ENCODE measurements at places on chromosomes 3 and 15.

- DNase-seq: no peak
These were observed 32.3 kb downstream of the CBLB start for GRCh38 chr3:105836533-105836932.

- DNase-seq: no peak
These were observed 14.7 kb downstream of the VGLL3 start for GRCh38 chr3:86976219-86976618.

- no peak for DNase-seq
These were observed 156.1 kb upstream of the FOXB1 start for GRCh38 chr15:59847968-59848367.

DNA sequence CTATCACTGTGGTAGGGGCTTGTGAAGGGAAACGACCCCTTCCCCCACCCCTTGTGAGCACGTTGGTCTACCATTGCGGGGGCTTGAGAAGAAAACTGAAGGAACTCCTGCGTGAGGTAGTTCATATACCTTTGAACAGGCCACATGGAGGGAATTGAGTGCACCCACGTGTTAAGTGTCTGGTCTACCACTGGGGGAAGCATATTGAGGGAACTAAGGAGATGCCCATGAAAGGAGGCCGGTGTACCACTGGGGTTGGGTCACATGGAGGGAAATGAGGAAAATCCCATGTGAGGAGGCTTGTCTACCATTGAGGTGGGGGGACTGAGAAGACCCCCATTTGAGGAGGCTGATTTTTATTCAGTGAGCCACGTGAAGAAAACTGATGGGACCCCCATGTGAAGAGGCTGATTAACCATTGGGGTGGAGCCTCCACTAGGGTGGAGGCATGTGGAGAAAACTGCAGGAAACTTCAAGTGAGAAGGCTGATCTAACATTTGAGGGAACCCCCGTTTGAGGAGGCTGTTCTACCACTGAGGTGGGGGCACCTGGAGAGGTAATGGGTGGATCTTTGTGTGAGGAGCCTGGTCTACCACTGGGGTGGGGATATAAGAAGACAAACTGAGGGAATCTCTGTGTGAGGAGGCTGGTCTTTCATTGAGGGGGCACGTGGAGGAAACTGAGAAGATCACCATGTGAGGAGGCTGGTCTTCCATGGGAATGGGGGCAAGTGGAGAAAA, 163.2 kb downstream of the FBLN2 start:
- no peak for DNase-seq

DNA sequence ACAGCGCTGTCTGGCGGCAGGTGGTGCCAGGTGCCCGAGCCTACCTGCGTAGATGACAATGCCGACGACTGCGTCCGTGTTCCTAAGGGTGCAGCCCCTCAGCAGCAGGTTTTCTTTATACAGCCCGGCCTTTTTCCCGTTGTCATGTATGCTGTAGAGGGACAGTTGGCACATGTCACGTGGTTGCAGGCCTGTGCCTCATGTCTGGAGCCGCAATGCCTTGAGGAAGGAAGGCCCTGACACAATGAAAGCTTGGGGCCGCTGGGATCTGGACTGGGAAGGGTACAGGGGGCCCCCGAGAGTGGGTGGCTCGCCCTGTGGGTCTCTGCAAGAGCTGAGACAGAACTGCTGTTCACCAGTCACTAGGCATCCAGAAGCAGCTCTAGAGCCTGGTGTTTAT, 136.0 kb downstream of the ATP10A start:
- no peak for DNase-seq

GRCh38 chr15:47688573-47689086, 28.7 kb upstream of the SEMA6D start:
- DNase-seq: no peak

DNA sequence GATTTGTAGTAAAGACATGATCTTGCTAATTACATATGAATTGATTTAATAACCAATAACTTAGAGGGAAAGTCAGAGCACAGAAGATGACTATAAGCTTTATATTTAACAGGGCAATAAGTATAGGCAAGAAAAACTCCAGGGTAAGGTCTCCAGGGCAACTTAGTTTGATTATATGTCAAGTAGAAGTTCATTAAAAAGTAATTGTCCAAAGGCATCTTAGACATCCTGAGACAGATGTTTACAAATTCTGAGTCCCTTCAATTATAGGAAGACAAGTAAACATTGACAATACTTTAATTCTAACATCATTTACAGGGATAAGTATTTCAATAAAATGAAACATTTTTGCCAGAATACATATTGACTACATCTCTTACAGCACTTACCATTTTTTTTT, 416.0 kb downstream of the RAP2B start:
- DNase-seq: no peak

DNA sequence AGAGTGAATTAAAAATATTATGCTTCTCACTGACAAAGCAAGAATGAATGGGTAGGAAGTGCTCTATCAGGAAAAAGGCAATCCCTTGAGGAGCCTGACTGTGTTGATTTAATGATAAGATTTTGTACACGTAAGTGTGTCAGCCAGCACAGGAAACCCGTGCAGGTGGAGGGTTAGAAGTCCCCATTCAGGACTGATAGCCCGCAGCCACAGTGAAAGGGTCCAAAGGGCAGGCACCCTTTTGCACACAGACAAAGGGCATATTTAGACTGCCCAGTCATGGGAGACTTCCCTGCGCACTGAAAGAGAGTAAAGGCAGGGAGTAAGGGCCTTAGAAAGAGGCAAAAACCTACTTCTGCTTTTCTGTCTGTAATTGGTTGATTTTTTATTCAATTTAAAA, 26.4 kb upstream of the SKIL start:
- DNase-seq: no peak

GRCh38 chr3:183341545-183342288, 86.7 kb downstream of the MCF2L2 start:
- DNase-seq: no peak

DNA sequence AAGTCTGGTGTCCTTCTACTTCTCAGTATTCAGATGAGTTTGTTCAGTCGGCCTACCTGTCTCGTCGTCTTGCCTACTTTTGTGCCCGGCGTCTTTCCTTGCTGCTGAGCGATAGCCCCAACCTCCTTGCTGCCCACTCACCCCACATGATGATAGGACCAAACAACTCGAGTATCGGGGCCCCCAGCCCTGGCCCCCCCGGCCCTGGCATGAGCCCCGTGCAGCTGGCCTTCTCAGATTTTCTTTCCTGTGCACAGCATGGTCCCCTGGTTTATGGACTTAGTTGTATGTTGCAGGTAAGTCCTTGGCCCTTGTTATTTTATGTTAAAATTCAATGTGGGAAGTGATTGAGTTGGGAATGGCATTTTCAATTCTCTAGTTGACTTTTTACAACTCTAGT, 43.2 kb downstream of the GPR171 start:
- no peak for DNase-seq

DNA sequence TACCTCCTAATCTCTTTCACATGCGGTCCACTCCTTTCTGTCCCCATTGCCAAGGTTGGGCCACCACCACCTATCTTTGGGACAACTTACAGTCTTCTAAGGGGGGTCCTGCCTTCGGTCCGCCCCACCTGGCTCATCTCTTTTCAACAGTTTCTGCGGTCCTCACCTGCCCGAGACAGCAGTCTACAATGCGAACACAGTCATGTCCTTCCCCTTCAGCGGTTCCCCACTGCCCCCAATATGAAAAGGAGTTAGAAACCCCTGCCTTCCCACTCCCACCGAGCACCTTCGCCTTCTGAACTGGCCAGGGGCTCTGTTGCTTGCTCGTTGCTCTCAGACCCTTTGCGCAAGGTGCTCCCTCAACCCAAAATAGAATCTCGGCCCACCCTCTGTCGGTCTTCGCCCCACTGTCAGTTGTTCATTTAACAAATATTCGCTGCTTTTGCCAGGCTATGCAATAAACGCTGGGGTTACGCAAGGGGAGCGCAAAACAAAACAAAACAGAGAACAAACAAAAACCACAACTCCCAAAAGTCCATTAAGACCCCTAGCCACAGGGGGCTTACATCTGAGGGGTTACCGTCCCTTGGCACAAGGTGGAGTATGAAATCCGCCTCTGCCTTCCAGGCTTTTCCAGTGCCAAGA, 611 bp upstream of the FANCI start:
- DNase-seq: no peak

- DNase-seq: no peak
These were observed 88.8 kb upstream of the ALDH1A3 start for GRCh38 chr15:100790786-100791265.

DNA sequence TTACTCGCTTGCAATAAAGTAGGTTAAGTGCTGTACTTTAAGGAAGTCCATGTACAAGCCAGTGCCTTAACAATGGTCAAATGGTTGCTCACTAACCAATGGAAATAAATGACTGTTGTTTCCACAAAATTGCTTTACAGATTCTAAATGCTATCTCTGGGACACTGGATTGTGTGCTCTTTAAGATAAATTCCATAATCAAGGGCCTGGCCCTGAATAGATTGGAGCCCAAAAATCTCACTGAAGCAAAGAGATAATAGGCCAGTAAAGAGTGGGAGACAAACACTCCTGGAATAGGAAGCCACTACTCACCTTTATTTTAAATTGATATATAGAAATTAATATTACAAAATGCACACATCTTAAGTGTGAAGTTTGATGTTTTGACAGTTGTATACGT, 62.4 kb upstream of the GOLGA6B start:
- no peak for DNase-seq

- DNase-seq: no peak
These were observed 49.2 kb upstream of the NMD3 start for GRCh38 chr3:161171639-161172552.

- no peak for DNase-seq
These were observed 31.1 kb downstream of the PHLDB2 start for GRCh38 chr3:111890051-111890580.

DNA sequence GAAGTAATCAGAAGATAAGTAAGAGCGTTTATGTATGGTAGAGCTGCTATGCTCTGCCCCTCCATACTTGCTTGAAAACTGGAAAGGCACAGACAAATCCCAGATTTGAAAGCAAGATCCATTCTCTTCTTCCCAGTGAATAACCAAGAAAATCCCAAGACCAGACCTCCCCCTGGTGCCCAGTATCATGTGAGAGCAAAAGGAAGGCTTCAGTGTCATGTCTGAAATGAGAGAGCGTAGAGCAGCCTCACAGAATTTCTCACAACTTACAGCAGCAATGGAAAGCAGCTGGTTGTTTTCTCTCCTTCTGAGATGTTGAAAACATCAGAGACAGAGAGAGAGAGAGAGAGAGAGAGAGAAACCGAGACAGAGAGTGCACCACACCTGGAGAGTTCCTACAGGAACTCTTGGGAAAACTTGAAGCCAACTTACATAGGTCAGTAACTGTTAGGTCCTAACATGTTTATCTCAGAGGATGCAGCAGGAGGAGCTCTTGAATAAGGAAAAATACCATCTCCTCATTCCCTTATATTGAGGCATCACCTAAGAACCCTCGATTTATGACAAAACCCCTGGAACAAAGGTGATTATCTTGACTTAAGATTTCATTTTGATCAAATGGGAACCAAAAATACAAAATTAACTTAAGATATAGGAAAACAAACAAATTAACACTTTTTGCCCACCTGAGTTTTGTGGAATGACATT, 273.3 kb downstream of the NSUN3 start:
- DNase-seq: no peak

- DNase-seq: no peak
These were observed 709.4 kb downstream of the ZNF385D start for GRCh38 chr3:21041621-21042020.

DNA sequence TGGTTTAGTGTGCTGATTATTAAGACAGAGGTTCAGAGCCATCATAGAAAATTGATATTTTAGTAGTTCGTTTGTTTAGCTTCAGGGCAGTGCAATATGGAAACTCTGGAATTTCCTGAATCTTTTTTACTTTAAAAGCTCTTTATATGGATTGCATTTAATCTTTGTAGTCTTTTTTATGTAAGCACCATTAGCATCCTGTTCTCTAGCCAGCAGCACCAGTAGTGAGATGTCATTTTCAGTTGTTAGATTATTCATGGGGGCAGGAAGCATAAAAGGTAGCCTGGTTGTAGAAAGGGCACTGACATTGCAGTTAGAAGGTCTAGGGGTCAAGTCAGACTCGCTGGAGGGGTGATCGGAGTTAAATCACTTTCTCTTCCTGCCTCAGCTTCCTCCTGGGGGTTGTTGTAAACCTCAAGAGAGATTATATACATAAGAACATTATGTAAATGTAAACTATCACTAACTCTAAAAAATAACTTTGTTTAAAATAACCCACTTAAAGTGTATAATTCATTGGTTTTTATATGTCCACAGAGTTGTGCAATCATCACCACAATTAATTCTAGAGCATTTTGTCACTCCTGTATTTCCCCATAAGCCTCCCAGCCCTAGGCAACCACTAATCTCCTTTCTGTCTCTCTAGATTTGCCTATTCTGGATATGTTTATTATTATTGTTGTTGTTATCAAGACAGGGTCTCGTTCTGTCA, 31.4 kb upstream of the ITPKA start:
- no peak for DNase-seq

DNA sequence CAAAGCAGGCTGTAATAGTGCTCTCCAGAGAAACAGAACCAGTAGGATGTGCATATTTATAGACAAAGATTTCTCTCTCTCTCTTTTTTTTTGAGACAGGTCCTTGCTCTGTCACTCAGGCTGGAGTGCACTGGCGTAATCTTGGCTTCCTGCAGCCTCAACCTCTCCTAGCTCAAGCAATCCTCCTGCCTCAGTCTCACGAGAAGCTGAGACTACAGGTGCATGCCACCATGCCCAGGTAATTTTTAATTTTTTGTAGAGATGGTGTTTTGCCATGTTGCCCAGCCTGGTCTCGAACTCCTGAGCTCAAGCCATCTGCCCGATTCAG, 67.1 kb upstream of the CHD2 start:
- DNase-seq: no peak

GRCh38 chr15:32657198-32657883, 15.8 kb downstream of the SCG5 start:
- DNase-seq: no peak

DNA sequence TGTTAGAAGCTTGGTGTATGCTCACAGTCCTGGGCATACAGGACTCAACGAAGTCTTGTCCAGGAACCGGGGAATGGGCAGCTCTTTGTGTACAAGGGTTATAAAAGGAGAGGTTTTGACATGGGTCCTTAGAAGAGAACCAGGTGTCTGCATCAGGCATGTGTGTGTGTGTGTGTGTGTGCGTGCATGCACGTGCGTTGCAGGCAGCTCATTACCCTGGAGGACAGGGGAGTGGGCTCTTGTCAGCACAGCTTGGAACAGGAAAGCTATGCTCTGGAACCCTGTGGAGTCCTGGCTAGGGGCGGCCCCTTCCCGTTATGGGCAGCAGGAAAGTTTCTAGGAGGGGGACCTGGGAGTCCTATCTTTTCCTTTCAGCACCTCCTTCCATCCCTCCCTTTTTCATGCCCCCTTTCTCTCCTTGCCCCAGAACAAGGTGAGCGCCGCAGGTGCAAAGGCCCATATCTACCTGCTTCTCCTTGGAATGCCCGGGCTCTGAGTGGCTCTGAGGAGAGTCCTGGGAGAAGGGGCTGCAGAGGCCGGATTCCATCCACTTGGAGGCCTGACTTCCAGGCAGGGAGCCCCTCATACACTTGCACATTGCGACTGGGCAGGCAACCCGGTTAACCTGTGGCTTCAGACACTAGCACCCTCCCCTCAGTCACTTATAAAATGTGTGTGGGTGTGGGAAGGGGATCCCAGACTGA, 33.9 kb upstream of the LCTL start:
- DNase-seq: no peak
